ENCODE measurements at places on chromosomes 1 and 21.

DNA sequence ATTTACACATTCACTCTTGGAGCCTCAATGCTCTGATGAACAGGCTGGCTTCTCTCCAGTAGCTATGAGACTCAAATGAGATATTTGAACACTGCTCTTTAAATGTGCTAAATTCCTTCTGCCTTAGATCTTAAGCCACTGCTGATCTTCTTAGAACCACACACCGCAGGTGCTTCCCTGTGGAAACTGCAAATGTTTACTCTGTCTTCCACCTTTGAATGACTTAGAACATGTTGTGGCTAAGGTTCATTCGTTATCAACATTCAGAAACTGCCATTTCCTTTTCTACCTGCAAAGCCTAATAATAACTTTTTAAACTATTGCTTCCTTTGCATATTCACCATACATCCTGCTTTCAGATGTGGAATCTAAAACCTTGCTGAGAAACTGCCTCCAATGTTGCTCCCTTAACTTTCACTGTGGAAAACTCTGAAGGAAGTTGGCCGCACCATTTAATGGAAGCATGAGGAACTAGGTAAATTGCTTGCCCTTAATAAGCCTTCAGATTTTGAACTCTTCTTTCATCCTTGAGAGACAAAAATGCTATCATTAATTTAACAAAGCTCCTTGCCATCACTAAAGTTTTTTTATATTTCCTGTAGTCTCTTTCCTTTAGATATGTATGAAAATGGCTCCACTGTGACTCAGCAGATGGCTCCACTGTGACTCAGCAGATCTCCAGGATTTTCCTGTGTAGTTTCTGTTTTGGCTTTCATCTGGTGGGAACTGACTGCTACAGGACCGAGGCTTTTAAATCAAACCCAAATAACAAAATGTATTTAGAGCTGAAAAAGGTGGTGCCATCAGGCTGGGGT is 143.8 kb downstream of the TNFSF18 start:
- no peak for DNase-seq

GRCh38 chr1:113396585-113396984 is 6.3 kb downstream of the MAGI3 start:
- peak; percentile 48 for DNase-seq

DNA sequence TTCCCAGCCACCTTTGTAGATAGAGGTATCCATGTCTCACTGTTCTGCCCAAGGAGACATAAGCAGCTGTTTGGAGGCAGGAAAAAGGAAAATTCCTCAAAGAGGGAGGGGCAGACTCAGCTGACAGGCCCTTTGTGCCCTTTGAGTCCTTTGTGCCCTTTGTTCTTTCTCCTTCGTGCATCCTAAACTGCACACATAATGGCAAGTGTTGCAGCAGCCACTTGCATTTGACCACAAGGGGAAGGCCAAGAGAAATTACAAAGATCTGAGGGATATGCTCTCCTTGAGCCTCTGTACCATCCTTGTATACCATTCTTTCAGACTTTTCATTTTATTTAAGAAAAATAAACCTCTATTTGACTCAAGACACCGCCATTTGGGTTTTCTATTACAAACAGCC is 71.8 kb upstream of the PKN2 start:
- DNase-seq = no peak

DNA sequence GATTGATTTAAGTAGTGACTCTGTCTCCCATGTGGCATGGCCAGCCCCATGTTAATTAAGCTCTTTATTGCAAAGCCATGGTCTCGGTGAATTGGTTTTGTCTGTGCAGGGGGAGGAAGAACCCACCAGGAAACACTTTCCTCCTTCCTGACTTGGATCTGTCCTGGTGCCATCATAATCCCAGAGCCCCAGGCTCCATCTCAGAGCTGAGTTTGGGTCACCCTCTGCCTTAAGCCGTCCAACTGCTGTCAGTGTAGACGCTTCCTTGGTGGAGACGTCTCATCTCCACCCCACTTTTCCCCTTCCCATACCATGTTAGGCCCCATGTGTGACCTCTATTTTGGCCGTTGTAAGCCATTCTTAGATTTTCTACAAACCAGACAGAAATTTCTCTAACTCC is 36.0 kb upstream of the COL6A2 start:
- no peak for DNase-seq

GRCh38 chr1:119626011-119626545 is 22.0 kb downstream of the ZNF697 start:
- no peak for DNase-seq

DNA sequence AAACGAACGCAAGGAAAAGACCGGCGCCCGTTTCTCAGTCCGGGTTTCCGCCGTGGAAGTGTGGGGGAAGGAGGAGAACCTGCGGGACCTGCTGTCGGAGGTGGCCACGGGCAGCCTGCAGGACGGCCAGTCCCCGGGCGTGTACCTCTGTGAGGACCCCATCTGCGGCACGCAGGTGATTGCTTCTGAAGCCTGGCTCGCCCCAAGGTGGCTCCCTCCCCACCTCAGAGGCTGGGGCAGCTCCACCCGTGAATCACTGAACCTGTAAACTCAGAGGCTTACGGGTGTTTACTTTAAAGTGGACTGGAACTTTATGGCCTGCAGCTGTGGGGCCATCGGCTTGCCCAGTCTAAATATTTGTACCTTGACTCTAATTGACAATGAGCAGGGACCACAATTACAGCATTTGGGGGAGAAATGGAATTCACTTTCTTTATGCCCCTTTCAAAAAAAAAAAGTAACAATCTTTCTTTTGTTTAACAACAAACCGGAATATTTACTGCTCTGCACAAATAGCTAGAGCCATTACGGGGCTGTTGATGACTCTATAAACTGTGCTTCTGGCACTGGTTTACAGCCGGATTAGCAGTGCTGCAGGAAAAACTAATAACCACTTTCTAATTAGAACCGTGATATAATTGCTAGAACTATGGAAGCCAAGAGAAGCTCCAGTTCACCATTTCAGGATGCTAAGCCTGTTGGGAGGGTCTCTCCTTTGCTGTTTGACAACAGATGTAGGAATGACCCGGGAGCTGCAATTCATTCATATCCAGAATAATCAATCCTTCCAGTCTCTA is 454.8 kb downstream of the KIF26B start:
- DNase-seq = no peak

DNA sequence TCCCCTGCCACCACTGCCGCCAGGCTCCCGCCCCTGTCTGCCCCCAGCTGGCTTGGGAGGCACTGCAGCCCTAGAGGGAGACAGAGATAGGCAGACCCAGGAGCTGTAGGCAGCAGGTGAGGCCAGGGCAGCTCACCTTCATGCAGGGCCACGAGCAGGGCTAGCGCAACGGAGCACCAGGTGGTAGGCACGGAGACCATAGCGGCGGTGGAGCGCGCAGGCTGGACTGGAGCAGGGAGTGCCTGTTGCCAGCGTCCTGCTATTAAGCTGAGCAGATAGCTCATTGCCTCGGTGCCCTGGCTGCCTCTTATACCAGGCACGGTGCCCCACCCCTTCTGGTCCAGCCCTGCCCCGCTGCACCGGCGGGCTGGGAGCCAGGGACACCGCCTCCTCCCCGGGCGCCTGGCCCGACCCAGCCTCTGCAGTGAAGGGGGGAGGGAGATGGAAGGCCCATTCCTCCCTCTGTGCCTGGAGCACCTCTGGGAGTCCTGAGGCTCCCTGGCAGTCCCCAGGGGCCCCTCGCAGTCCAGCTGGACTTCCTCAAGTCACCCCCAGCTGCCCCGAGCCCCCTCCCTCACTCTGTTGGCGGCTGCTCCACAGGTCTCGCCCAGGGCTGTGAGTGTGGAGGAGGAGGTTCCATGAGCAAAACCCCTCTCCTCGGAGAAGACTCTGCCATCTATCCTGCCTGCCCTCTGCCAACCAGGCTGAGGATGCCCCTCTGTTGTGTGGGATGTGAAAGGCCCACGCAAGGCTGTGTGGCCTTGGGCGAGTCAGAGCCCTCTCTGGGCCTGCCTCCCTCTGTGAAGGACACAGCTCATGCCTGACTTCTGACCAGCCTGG is at the start of gene EDN2:
EDN2 (minus strand) TSS at position 282 of the 840 bp plus-strand sequence; CDS start at position 200, 82 bp downstream.
- peak; percentile 68 for DNase-seq

DNA sequence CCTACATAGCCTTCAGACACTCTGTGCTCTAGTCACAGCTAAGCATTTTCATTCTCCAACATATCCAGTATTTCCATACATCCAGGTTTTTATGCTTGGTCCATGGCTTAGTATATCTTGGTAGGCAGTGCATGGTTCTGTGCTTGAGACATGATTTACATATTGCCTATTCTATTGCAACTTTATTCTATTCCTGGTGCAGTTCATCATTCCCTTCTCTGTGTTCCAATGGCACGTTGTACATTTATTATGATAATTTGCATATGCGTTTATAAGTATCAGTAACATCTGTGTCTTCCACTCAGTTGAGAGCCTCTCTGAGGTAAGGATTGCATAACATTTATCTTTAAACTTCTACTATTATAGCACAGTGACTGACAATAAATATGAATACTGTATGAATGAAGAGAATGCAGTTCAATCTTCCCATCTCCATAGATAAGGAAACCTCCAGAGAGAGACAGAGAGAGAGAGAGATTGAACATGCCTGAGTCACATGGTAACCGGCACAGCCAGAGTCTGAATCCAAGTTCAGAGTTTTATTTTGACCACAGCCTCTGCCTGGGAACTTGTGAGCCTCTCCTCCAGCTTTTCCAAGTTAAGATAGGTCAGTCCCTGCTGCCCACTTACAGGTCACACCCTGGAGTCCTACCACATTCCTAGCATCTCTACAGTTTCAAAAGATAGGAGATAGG is 41.5 kb downstream of the PLPPR5 start:
- DNase-seq = no peak

DNA sequence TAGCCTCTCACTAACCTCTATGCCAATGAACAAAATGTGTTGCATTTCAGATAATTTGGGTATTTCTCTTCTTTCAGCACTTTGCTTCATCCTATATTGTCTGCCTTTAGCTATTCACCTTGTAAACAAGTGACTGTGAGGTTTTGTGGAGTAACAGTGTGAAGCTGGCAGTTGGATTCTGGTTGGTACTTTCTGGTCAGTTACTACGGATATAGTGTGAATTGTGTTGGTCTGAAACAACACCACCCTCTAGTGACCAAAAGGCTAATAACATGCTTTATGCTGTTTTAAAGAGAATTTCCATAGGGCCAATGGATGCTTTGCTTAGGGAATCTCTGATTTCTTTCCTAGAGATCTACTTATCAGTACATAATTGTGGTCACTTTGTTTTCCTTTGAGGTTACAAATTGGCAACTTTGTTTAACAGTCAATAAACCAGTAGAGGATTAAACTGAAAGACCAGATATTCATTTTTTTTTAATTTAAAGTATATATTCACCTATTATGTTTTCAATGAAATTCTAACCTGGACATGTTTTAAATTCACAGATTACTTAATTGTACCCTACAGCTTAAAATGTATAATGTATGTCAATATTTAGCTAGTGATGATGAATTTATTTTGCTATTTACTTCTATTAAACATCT is 2.5 kb upstream of the PTGER3 start:
- DNase-seq = peak; percentile 74

- DNase-seq = no peak
These were observed 43.8 kb upstream of the DIP2A start for GRCh38 chr21:46414965-46415275.

DNA sequence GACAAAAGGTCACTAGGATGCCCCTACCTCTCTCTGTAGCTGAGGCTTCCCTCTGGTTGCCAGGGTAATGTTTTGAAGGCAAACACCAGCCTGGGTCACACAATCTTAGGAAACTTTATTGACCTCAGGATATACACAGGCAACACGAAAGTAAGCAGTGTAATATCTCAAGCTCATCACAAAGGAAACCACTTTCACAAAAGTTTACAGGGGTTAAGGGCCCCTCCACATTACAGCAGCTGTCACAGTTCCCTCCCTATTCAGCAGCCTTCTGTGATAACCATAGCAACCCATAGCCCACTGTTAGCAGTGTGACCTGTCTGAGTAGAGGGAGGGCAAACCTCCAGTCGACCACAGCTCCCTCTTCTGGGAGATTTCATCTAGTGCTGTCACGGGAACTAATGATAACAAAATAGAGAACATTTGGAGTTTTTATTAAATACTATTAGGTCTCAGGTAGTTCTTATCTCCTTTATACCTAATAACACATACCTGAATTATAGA is 149.8 kb downstream of the PTPRC start:
- DNase-seq = peak; percentile 76

- DNase-seq = no peak
These were observed 22.6 kb upstream of the ASAP3 start for GRCh38 chr1:23506376-23507107.

GRCh38 chr1:221192055-221192454 is 312.8 kb downstream of the HLX start:
- no peak for DNase-seq

DNA sequence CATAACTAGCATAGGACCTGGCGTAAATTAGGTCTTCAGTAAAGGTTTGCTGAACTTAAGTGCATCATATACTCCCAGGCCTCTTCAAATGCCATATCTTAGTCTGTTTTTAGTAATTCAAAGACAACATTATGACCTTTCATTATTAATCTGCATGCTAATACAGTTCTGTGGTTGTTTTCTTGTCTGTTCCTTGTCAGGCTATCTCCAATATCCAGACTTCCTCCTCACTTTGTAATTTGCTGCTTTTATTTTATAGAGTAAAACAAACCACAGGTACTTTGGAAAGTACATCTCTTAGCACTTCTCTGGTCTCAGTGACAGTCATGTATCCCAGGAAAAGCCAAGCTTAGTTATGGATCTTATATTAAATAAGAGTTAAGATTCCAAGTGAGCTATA is 65.1 kb upstream of the BMP8A start:
- DNase-seq = no peak

GRCh38 chr1:97207868-97208267 is 486.3 kb downstream of the PTBP2 start:
- DNase-seq = no peak

- DNase-seq = no peak
These were observed 168.8 kb downstream of the GABPA start for GRCh38 chr21:25903607-25904006.

DNA sequence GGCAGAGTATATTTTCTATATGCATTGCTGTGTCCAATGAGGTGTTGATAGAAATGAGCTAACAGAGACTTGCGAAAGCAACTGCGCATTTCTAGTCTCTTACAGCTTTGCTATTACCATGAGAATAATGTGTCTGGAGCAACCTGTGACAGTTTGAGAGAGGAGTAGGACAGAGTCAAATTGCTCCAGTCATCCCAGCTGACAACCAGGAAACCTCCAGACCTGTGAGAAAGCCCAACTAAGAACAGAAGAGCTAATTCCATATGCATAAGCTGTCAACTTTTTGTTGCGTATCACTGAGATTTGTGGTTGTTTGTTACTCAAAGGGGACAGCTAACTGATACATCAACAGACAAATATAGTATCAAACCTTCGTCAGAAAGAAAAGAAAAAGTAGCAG is 354.1 kb upstream of the LRRC7 start:
- no peak for DNase-seq

DNA sequence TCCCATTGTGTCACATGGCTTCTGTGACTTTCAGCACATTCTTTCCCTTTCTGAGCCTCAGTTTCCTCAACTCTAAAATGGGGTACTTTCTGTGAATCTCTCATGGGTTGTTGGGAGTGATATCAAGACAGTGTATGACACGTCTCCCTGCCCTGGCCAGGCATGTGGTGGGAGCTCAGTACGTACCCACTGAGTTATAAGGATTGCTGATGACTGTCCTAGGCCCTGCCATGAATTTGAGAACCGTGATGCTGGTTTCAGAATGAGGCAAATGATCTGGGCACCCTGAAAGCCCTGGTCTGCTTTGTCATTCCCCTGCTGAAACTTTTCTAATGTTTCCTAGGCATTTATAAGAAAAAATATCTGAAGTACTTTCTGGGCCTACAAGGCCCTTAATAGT is 3.6 kb downstream of the ZNF362 start:
- DNase-seq = no peak
